GM23338 (cell line): ENCODE measurements at places on chromosomes 5 and 9.

DNA sequence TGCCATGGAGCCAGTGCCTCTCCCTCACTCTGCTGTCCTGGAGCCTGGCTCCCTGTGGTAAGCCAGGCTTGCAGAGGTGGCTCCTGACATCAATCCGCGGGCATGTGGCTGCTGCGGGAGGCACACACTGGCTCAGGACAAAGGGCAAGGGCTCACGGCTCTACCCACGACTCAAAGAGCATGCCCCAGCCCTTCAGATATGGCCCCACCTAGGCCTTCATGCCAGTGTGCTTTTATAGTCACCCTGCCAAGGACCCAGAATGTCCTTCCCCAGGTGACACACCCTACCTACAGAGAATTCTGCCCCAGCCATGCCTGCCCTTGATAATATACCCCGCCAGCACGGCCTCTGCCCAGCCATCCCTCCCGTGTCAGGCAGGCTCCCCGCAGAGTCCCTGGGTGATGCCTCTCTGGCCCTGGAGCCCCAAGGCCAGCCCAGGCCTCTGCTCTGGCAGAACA is 1.6 kb downstream of the MGAT4B start:
- DNase-seq: no peak

GRCh38 chr9:121510766-121511550 is 11.3 kb upstream of the GGTA1 start:
- DNase-seq: no peak

GRCh38 chr5:43422143-43422542 is 10.0 kb upstream of the CCL28 start:
- no peak for DNase-seq

GRCh38 chr5:114152656-114153360 is 209.1 kb upstream of the KCNN2 start:
- DNase-seq: no peak

DNA sequence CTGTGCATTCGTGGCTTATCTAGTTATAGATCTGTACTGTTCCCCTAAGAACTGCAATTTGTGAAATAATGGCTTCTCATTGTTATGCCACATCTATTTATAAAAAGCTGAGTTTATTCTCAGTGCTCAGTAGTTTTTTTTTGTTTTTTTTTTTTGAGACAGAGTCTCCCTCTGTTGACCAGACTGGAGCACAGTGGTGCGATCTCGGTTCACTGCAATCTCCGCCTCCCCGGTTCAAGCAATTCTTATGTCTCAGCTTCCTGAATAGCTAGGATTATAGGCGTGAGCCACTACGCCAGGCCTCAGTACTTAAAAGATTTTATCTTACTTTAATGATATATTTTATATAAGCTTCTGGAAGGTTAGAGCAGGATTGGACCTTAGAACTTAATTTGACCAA is 19.0 kb downstream of the SEC61B start:
- peak; percentile 37 for DNase-seq

DNA sequence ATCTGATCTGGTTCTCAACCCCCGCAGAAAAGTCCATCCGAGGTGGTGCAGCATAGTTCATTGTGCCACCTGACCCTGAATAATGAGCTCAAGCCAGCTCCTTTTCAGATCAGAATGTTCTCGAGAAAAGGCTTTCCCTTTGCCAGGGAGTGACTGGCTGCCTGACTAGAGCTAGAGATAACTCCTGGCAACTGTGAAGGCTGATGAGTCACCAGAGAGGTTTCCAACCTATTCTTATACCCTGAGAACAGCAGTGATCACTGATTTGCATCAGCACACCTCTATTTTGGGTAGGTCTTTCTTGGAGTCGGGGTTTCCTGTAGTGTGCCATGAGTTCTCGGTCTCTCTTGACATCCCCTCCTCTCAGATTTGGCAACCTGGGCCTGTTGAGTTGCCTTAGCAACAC is 127.9 kb downstream of the PIK3R1 start:
- no peak for DNase-seq

DNA sequence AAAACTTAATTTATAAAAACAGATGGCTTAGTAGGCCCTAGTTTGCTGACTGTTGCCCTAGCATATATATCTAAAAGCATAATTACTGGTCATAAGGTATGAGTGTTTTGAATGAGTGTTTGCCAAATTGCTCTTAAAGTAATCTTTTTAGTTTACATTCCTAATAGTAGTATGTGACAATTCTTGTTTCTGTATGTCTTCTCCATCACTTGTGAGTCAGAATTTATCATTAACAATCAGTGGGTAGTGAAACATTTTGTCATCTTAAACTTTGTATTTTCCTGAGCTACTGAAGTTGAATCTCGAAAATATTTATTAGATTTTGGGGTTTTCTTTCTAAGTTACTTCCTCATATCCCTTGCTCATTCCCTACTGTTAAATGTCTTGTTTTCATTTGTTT is 49.6 kb downstream of the APC start:
- no peak for DNase-seq

DNA sequence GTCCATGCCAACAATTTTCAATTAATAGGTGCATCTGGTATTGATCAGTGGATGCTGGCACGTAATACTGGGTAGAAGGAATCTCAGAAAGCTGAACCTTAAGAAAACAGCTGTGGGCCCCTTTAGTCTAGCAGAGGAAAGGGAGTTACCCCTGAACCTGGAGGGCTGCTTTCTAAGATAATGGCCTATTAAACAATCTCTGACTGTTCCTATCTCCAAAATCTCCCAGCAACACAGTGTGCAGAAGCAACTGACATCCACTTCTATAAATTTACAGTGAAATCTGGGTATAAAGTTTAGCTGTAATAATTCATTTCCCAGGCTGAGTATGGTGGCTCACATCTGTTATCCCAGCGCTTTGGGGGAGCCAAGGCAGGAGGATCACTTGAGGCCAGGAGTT is 198.8 kb downstream of the MAPKAP1 start:
- DNase-seq: no peak

DNA sequence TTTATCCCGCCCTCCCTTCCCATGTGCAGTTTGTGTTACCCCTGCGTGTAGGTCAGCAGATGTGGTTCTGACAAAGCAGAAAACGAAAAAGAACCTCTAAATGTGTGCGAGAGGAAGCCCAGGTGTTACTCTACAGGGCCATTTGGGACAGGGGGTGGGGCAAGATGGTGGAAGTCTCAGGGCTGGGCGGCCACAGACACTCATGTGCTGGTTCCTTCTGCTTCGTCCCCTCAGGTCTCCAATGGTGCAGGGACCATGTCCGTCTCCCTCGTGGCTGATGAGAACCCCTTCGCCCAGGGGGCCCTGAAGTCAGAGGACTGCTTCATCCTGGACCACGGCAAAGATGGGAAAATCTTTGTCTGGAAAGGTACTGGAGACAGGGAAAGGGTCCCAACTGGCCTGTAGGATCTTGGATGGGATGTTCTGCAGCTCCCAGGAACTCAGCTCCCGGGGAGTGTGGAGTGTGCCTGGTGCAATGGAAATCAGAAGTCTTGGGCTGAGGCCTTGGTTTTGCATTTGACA is 49.0 kb downstream of the GSN start:
- DNase-seq: no peak

DNA sequence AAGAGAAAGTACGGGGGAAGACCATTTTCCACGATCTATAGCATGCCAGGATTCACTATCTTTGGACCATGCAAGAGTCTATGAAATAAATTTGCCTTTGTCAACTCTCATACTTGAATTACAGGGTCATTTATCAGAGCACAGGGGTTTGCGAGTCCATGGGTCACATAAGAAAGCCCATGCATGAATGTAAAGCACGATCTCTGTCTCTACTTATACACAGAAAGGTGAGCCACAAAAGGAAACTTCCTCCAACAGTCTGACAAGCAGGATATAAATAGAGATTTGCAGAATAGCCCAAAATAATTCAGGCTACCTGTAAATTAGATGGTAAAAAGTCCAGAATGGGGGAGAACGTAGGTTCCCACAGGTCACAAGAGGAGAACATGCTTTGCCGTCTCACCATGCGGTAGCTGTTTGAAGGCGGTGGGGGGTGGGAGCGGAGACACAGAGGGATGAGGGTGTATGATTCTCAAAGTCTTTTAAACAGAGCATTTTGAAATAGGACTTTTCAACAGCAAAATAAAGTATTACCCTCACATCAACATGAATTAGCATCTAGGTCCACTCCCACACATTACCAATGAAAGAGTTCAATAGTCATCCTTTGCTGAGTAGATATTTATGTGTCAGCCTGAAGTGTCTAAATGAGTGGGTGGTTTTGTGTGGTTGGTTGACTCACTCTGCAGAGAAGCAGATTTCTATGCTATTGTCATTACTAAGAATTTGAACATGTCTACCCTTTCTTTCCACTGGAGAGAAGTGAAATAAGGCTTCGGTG is 279.7 kb downstream of the EBF1 start:
- no peak for DNase-seq

DNA sequence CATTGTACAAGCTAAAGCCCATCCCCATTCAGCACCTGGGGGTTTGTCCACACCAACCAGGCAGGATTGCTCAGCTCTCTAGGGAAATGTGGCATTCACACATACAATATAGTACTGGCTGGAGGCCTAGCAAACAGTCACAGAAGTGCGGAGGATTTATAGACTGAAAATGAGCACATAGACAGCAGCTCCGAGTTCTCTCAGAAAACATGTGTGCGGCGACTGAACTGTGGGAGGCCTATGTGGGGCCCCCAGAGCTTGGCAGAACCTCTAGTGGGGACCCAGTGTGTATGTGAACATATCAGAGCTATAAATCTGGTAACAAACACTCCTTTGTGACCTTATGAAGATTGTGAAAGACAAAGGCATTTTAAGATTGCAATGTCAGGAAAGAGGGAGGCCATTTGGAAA is 431.1 kb downstream of the DTWD2 start:
- no peak for DNase-seq

GRCh38 chr5:154191467-154192261 is 1.1 kb downstream of the GALNT10 start:
- DNase-seq: no peak

DNA sequence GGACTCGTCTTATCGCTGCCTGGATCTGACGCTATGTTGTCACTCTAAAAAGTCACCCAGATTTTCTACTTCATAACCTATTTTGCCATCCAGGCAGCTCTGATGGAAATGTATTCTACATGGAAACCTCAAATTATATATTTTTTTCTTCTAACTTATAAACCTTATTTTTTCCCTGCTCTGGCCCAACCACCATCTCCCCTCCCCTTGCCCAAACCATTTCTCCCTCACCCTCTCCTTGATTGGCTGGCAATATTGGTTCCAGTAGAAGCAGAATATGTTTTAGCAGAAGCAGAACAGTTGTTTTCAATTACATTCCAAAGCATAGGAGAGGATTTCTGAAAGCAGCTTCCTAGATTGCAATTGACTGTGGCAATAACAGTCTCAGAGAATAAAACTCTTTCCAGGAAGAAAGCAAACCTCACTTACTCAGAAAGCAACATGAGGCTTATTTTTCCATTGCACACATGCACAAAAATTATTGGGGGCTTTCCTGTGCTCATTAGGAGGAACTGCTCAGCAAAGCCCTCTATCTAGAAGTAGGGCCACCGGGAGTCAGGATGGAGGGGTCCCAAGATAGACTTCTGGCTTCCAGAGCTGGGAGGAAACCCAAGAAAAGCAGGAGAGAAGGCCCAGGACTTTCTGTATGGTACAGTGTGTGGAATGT is 191.8 kb downstream of the ESM1 start:
- no peak for DNase-seq

DNA sequence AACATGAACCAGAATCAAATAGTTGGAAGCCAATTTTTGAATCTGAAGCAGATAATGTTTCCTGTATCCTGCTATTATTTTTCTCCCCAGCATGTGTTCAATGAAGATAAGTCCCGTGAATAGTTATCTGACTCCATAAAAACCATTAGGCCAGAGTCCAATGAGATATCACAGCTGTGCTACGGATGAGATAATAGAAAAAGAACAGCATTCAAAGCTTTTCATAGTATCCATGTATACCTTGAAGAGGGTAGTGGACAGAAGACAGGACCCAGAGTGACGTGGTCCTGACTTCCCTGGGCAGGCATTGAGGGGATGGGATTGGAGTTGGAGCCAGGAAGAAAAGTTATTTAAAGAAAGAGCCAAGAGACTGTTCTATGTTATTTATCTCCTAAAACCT is 50.7 kb upstream of the C6 start:
- DNase-seq: no peak

DNA sequence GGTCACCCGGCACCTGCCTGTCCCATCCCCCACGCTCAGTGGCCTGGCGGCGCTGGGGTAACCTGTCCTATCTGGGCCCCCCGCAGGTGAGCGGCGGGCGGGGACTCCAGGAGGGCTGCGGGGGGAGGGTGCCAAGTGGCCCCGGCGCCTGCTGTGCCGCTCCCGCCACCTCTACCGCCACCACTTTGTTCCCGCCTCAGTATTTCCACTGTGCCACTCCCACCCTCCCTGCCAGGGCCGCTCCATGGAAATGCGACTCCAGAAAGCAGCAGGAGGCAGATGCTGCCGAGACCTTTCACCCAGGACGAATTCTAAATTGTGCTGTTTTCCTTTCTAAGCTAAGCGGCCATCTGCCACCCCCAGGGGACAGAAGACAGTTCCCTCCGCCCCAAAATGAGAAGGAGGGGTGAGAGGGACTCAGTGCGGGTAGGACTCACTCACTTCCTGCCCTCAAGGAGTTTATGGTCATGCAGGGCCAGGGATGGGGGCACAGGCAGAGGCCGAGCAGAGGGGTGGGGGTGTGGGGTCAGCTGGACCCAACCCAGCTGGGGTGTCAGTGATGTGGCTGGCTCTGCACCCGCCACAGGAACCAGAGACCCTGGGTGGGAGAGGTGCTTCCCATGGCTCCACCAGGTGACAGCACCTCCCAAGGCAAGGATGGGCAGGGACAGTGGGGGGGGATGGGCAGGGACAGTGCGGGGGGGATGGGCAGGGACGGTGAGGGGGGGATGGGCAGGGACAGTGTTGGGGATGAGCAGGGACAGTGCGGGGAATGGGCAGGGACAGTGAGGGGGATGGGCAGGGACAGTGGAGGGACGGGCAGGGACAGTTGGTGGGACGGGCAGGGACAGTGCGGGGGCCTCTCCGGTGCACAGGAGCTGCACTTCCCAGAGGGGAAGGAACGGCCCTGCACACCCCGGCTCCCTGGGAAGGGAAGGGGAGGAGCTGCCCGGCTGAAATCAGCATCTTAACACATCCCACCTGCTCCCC is 17.8 kb downstream of the NOTCH1 start:
- no peak for DNase-seq

GRCh38 chr9:111828193-111828592 is 33.5 kb upstream of the SHOC1 start:
- no peak for DNase-seq

- no peak for DNase-seq
These were observed 354.9 kb downstream of the CETN3 start for GRCh38 chr5:90054612-90055011.

GRCh38 chr5:29061381-29061780 is 2023.0 kb upstream of the CDH9 start:
- no peak for DNase-seq
